Stimulated activated memory B cell treated with anti-CD40 and anti-IgM and Interleukin-4, amounts not matched to agents 10 μg/mL and 1 μg/mL and 100 μg/mL, for 72 hours (primary cell): ENCODE measurements at places on chromosomes 16 and 17.

GRCh38 chr17:59870482-59870881 lies 22.3 kb downstream of the TUBD1 start:
- ATAC-seq: no peak

- ATAC-seq: no peak
These were observed 215.6 kb downstream of the TMEM114 start for GRCh38 chr16:8374586-8375231.

- no peak for ATAC-seq
These were observed 81.3 kb downstream of the GSG1L start for GRCh38 chr16:27982184-27982583.

GRCh38 chr16:29148867-29149272 lies 164.0 kb downstream of the LAT start:
- peak; percentile 71 for ATAC-seq

- no peak for ATAC-seq
These were observed 39.6 kb downstream of the CYLD start for GRCh38 chr16:50781518-50781917.

DNA sequence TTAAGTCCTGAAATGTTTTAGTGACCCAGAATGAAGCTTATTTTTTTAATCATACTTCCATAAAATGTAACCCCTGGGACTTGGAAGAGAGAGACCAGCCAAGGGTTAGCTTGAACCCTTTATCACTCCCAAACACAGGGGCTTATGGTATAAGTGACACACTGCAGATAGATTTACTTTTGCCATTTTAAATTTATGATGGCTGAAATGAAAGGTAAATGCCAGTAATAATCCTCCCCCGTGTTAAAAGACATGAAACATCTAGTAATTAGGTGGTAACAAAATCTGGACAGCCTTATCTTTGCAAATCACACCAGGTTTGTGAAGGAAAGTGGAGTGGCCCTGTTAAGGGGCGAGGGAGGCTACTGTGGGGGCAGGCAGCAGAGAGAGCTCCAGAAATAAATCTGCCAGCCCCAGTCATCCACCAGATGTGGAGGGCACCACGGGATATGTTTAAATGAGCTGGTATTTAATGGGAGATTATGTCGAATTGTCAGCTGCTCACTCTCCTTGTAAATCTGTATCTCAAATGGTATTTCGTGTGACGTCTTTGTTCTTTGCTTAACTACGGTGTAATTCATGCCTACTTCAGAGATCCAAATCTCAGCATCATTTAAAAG lies 326.5 kb downstream of the WWOX start:
- ATAC-seq: no peak

GRCh38 chr17:83198366-83199341 lies 119.2 kb downstream of the METRNL start:
- no peak for ATAC-seq

DNA sequence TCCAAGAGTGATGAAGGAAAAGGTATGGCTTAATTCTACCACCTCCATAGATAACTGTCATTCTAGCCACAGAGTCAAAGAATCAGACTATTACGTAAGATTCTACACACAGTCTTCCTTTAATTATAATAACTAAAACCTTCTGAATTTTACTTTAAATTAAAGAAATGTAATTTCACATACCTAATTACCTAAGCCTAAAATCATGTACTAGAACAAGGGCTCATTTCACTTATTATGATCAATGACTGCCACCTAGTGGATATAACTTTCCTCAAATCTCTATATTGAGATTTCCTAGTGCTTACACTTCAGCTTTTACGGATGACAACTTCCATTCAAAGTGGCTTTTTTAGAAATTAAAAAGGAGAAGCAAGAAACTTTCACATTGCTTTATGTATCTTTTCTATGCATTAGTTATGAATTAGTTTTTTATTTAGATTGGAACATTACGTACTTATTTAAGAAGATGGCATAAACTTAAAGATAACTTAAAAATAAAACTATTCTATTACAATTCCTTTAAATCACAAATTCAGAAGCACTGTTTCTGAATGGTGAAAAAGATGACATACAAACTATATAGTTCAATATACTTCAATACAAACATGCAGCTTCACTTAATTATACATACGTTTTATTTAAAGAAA lies 18.2 kb upstream of the ABCA10 start:
- ATAC-seq: no peak

DNA sequence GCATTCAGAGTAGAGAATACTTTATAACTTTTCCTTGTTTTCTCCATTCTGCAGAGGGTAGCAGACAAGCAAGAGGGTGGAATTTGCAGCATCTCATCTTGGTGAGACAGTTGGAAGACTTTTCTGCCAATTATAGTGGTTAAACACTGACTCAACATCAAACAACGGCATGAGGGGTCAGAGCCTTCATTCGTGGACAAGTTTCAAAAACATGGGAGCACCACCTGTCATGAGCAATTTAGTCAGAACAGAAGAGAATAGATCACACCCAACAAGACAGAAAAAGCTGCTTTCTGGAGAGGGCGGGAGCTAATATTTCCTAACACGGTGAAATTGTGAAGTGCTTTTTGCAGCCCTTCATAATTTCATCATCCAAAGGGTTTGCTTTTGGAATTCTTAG lies 17.9 kb upstream of the ZNF652 start:
- no peak for ATAC-seq

GRCh38 chr17:61579347-61579746 lies 11.7 kb downstream of the NACA2 start:
- ATAC-seq: no peak

DNA sequence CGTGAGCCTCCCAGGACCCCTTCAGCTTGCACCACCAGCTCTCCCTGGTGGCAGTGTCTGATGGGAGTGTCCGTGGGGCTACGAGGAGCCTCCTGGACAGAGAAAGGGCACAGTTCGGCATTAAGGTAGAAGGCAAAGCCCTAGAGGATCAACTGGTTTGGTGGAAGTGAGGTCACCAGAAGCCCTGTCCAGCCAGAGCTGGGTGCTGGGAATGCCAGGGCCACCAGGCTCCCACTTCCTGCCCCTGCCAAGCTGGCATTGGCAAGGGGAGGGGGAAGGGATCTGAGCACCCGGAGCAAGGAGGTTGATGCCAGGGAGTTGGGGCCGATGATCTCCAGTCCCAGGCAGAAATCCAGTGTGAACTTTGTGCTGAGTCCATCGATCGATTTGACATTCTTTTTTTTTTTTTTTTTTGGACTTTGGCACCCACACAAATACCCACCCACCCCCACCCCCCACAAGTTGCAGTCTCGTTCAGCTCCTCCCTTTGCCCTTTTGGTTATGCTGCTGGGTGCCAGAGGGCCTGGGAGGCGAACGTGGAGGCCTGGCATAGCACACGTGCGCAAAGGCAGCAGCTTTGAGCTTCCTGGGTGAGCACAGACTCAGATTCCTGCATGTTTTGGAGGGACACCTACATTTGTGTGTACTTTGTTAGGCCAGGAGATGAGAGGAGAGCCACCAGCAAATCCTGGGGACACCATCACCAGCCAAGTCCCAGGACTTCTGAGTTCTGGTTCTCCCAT lies 2.1 kb downstream of the NHERF1 start:
- ATAC-seq: no peak

- ATAC-seq: no peak
These were observed 48.4 kb downstream of the AKAP1 start for GRCh38 chr17:57133486-57133885.

- no peak for ATAC-seq
These were observed 17.3 kb downstream of the RFFL start for GRCh38 chr17:35046245-35046644.

- ATAC-seq: no peak
These were observed 2.3 kb downstream of the CMIP start for GRCh38 chr16:81446907-81447268.

DNA sequence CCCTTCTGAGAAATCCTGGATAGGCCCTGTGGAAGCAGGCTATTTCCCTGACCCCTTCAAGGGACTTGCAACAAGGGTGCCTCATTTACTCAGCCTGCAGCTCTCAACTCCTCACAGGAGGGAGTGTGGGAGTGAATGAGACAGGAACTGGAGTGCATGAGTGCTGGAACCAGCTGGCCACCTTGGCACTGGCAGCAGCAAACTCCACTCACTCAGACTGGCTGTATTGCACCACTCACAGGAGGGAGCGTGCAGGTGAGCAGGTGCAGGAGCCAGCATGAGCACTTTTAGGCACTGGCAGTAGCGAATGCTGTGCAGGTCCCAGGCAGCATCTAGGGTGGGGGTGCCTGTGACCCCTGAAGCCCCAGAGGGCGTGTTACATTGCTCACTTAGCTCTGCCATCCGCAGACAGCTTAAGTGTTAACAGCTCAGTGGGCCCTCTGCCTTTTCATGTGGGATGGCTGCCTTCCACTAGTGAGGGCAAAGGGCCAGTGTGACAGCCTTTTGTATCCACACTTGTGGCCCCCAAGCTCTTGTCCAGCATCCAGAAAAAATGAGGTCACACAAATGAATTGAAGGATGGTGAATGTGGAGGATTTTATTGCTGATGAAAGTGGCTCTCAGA lies 11.0 kb upstream of the ZNHIT3 start:
- ATAC-seq: no peak
